ENCODE measurements at places on chromosomes 16 and 17. TPM values are rescaled to one million over a fixed set of nuclear protein-coding genes. Genes with fewer than 3 reads are reported as not detected.

The TM4SF5 gene
- 84.7 TPM for total RNA-seq

The TEX19 gene
- not detected for total RNA-seq

The CSH2 gene
- not detected for total RNA-seq

The SLC16A6 gene
- total RNA-seq: 0.25 TPM

GRCh38 chr16:77434022-77434529 is 758 bp downstream of the ADAMTS18 start:
- no peak for DNase-seq

DNA sequence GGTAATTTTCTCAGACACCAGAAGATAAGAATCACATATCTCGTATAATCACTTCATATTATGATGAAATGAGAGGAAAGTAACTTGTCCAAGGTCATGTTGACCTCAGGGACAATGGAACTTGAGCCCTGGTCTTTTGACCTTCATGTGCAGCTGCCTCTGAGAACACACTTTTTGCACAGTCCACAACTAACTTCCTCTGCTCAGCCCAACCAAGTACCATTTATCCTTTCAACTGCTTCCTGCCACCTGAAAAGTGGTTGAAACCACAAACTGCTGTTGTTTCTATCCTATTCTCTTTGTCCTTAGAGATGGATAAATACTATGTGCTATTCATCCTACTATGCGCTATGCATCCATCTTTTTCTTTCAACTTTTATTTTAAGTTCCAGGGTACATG is 2.3 kb upstream of the CCL1 start:
- no peak for DNase-seq

DNA sequence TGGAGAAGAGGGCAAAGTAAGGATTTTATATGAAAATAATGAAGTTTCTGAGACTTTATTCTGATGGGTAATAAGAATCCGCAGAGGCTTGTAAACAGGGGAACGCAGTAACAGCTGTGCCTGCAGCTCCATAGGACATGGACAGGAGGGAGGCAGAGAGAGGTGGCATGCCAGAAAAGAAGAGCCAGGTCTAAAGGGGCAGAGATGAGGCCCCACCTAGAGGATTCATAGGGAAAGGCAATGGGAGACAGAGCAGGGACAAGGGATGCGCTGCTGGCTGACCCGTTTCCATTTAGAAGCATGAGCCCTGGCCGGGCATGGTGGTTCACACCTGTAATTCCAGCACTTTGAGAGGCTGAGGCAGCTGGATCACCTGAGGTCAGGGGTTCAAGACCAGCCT is 340.3 kb upstream of the CDH5 start:
- DNase-seq: peak; percentile 21

DNA sequence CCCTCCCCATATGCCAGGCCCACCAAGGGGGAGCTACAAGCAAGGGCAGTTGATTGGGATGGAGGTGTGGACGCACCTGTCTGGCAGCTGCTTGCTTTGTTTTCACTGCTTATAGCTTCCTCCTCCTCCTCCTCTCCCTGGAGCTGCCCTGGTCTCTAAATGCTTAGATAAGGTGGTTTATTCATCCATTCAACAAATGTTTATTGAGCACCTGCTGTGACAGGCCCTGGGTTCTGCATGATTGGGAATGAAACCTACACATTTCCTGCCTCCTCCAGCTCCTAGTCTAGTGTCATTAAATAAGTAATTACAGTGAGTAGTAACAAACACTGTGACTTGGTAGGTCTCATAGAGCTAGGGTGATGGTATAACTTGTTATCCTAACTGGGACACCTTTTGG is 17.4 kb upstream of the MAP3K14 start:
- DNase-seq: no peak

DNA sequence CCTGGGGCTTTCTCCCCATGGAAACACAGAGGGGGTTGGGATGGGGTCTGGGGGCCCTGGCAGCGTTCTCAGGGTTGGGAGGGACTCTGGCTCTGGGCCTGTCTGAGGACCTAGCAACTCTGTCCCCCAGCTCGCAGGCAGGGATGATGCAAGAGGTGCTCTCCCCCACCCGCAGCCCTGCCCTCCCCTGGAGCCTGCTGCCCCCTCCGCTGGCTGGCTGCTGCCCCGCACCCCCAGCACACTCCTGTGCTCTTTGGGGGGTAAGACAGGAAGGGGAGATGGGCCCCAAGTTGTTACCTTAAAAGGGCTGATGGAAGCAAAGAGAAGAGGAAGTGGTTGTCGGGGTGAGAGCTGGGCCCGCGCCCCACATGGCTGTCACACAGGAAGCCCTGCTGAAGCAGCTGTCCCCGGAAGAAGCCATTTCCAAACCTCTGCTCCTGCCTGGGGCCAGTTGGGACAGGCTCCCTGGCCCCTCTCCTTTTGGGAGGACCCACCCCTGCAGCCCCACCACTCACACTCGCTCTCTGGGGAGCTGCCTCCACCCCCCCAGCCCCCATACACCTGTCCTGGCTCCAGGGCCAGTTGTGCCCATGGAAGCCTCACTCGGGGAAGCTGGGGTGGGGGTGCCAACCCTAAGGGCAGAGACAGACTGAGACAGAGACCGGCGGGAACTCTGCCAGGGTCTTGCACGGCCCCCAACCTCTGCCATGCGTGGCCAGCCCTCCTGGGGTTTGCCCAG is 2.5 kb downstream of the CORO1A start:
- DNase-seq: peak; percentile 58

DNA sequence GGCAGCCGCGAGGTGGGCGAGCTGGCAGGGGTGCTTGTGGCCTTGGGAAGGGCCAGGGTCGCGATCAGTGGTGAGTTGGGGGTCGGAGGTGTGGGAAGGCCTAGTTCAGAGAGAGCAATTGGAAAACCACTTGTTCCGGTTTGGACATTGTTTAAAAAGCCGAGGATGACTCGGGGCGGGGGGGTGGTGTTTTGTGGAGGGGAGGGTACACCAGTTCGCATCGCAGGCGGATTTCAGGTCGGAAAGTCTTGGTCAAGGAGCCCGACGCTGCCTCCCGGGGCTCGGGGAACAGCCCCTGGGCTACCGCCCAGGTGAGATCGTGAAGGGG is 66.4 kb downstream of the KPNA2 start:
- no peak for DNase-seq

DNA sequence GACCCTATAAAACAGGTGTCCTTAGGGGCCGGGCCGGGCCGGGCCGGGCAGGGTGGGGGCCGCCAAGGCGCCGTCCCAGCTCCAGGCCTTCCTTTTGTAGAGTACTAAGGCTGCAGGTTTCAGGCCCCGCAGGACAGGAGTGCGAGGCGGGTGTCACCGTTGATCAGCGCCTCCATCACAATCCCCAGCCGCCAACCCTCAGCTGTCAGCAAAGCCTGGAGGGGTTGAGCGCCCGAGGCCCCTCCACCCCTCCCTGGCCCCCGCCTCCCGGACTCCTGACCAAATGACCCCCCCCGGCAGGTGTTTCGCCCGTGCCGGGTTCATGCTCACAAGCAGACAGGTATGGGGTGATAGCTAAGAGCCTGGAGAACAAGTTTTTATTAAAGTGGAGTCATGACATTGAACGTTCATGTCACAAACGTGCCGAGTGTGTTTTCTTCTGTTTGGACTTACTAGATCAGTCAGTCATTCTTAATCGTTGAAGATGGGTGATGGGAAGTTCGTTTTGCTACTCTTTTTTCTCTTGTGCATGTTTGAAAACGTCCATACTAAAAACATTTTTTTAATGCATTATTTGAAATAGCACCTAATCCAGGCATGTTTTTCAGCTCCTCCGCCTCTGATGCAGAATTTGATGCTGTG is 534 bp downstream of the ARL2BP start:
- peak; percentile 78 for DNase-seq

All from right lobe of liver (tissue), 6 donors.